Mesothelial cell of epicardium (in vitro differentiated cells): ENCODE measurements at places on chromosomes 16 and 17. TPM values are rescaled to one million over a fixed set of nuclear protein-coding genes. Genes with fewer than 3 reads are reported as not detected.

DNA sequence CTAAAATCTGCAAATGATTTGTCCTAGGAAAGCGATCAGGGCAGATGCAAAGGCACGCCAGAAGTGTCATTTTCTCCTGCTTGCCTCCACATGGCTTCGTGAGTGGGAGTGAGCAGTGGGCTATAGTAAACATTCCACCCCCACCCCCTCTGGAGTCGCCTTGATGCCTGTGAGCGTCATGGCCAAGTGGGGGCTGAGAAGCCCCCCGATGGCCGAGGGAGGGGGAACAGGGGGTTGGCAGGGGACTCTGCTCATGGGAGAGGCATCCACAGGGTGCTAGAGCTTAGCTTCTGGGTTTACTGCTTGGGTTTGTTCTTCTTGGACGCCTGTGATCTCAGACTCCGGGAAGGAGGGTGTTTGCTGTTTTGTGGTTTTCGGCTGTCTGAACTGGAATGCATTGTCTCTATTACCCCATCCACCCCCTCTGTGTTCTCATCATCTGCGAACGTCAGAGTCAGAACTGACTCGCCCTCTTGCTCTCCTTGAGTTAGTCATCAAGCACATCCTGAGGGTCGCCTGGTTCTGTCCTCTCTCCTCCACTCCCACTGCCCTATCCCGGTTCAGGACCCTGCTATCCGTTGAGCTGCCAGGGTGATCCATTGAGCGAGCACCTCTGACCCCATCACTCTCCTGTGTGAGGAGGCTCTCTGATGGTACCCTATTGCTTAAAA, 15.4 kb downstream of the TNS4 start:
- H3K4me1 ChIP-seq, result peaks cover 31% of the 10 kb centered on the region
- H3K27ac ChIP-seq, result peak overlapping the region; percentile 70
- no peak for DNase-seq
- no peaks in the 10 kb centered on the region for H3K27me3 ChIP-seq
- no peak overlapping the region for H3K4me3 ChIP-seq

Gene TBC1D28
- 0.18 to 0.52 TPM (median 0.45 TPM) in 3 replicates for total RNA-seq

DNA sequence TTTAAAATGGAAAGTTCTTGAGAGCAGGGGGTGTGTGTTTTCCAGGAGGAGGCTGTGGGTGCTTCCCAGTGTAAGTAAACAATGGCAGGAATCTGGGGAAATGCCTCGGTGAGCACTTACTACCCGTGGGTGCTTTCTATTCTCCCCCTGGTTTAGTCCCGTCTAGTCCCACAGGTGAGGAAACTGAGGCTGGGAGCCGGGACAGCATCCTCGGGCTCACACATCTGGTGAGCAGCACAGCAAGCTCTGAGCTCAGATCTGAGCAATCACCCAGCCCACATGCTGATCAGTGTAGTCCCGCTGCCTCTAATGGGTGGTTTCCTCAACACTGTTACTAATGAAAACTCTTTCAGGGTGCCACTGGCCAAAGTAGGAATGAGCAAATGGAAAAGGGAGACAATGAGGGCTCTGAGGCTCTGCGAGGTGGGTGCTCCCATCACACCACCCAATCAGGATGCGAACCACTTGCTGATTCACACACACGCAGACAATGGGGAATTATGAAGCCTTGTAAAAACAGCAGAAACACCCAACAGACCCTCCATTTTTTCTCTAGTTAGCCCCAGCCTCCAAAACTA, 202.6 kb downstream of the PARN start:
- no peak overlapping the region for H3K27ac ChIP-seq
- no peak overlapping the region for H3K4me3 ChIP-seq
- DNase-seq, result no peak
- peaks cover 17% of the 10 kb centered on the region for H3K36me3 ChIP-seq

Gene GHDC
- total RNA-seq, result 9.2 to 10.7 TPM (median 10.2 TPM) in 3 replicates

DNA sequence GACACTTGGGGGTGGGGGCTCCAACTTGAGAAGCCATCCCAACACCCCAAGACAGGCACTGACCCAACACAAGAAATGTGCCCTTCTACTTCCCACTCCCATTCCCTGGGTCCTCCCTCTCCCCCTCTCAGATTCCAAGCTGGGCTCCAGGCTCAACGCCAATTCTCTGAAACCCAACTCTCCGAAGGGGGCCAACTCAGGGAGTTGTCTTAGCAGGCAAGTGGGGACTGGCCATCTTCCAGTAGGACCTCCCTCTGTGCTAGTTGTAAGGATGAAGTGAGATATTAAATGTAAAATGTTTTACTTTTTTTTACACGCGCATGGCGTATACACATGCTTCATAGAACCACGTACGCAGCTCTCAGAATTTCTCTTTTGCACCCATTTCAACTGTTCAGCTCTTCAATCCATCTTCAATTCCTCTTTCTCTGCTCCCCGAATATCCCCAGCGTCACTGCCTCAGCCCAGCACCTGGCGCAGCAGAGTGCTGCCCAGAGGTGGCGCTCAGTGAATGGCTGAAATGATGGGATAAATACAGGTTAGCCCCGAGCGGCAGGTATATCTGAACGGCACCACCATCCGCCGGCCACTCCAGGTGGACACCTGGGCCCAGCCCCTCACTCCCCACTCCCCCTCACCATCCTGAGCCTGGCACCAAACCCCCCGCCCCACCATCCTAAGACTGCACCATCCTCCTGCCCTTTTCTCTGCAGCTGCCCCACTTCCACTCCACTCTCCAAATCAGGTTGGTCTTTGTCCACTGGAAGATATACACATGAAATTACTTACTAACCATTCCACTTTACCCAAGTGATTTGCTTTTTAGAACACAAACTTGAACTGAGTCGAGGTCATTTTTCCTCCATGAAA, 43.9 kb upstream of the TNRC6C start:
- DNase-seq, result peak; percentile 60
- no peaks in the 10 kb centered on the region for H3K36me3 ChIP-seq
- no peak overlapping the region for H3K4me3 ChIP-seq

- no peak for DNase-seq
- H3K4me3 ChIP-seq, result no peak overlapping the region
- H3K27ac ChIP-seq, result peak overlapping the region; percentile 36
- peaks cover 24% of the 10 kb centered on the region for H3K27me3 ChIP-seq
Measured at GRCh38 chr16:86818671-86819532, 240.6 kb downstream of the FOXL1 start.

Gene PRAC1
- 14.0 to 16.8 TPM (median 15.2 TPM) in 3 replicates for total RNA-seq

Gene ALOX15
- 0.18 to 0.45 TPM (median 0.36 TPM) in 3 replicates for total RNA-seq

GRCh38 chr17:67411397-67411796, 34.3 kb downstream of the PITPNC1 start:
- no peak overlapping the region for H3K4me3 ChIP-seq
- H3K27me3 ChIP-seq, result no peaks in the 10 kb centered on the region
- DNase-seq, result no peak
- H3K27ac ChIP-seq, result no peak overlapping the region

GRCh38 chr16:80330150-80330549, 210.6 kb upstream of the DYNLRB2 start:
- peaks cover 53% of the 10 kb centered on the region for H3K27me3 ChIP-seq
- no peak overlapping the region for H3K4me3 ChIP-seq

Gene MLX
- 26.1 to 27.8 TPM (median 27.0 TPM) in 3 replicates for total RNA-seq

GRCh38 chr16:84548508-84548907, 44.0 kb upstream of the MEAK7 start:
- DNase-seq, result no peak
- H3K4me3 ChIP-seq, result no peak overlapping the region
- peaks cover 44% of the 10 kb centered on the region for H3K4me1 ChIP-seq
- no peaks in the 10 kb centered on the region for H3K36me3 ChIP-seq
- no peaks in the 10 kb centered on the region for H3K27me3 ChIP-seq

Gene SLFN12
- 18.4 to 19.5 TPM (median 18.8 TPM) in 3 replicates for total RNA-seq

Gene HEATR9
- not detected in 3 replicates for total RNA-seq

GRCh38 chr17:39939588-39940419, 12.3 kb downstream of the LRRC3C start:
- H3K4me3 ChIP-seq, result no peak overlapping the region
- peaks cover 9% of the 10 kb centered on the region for H3K27me3 ChIP-seq
- H3K4me1 ChIP-seq, result peaks cover 14% of the 10 kb centered on the region
- H3K27ac ChIP-seq, result peak overlapping the region; percentile 61

Gene HS3ST3A1
- 8.8 to 10.2 TPM (median 10.2 TPM) in 3 replicates for total RNA-seq

- H3K27me3 ChIP-seq, result no peaks in the 10 kb centered on the region
- no peak overlapping the region for H3K4me3 ChIP-seq
- H3K27ac ChIP-seq, result peak overlapping the region; percentile 9
- H3K4me1 ChIP-seq, result peaks cover 40% of the 10 kb centered on the region
- DNase-seq, result no peak
Measured at GRCh38 chr17:80795090-80795580, 196.5 kb upstream of the CHMP6 start.

GRCh38 chr16:89375021-89375420, 115.3 kb downstream of the ANKRD11 start:
- H3K27me3 ChIP-seq, result no peaks in the 10 kb centered on the region
- H3K4me3 ChIP-seq, result no peak overlapping the region
- peaks cover 9% of the 10 kb centered on the region for H3K36me3 ChIP-seq
- H3K27ac ChIP-seq, result peak overlapping the region; percentile 85
- no peak for DNase-seq
- peaks cover 16% of the 10 kb centered on the region for H3K4me1 ChIP-seq

- H3K4me3 ChIP-seq, result no peak overlapping the region
- peaks cover 5% of the 10 kb centered on the region for H3K4me1 ChIP-seq
- DNase-seq, result no peak
- H3K27me3 ChIP-seq, result peaks cover 87% of the 10 kb centered on the region
Measured at GRCh38 chr16:51161440-51162195, 10.5 kb upstream of the SALL1 start.

DNA sequence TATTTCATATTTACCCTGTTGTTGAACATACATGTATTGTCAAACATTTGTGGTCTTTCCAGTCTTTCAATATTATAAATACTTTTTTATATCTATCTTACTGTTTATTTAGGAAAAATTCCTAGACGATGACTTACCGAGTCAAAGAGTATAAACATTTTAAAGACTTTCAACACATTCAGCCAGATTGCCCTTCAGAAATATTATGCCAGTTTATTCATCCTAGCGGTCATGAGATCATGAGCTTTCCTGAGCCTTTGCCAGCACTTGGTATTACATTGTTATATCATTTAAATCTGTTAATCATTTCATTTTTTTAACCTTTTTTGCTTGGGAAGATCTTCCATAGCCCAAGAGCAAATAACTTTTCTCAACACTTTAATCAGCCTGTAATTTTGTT, 197.4 kb downstream of the SPECC1 start:
- peaks cover 10% of the 10 kb centered on the region for H3K36me3 ChIP-seq
- no peak overlapping the region for H3K27ac ChIP-seq
- DNase-seq, result no peak
- no peaks in the 10 kb centered on the region for H3K27me3 ChIP-seq

Gene SPATA2L
- 7.5 to 9.5 TPM (median 8.8 TPM) in 3 replicates for total RNA-seq

Gene CHST5
- total RNA-seq, result 0.40 to 0.50 TPM (median 0.49 TPM) in 3 replicates

Gene PRSS27
- total RNA-seq, result 7.5 to 7.7 TPM (median 7.6 TPM) in 3 replicates

- no peaks in the 10 kb centered on the region for H3K4me1 ChIP-seq
- H3K4me3 ChIP-seq, result no peak overlapping the region
Measured at GRCh38 chr16:57213462-57213861, 27.3 kb downstream of the RSPRY1 start.

Gene KCNH4
- 0.11 to 0.25 TPM (median 0.18 TPM) in 3 replicates for total RNA-seq

Gene CLUH
- 46.6 to 49.9 TPM (median 46.9 TPM) in 3 replicates for total RNA-seq

Gene PITPNM3
- 1.9 to 2.4 TPM (median 2.3 TPM) in 3 replicates for total RNA-seq

DNA sequence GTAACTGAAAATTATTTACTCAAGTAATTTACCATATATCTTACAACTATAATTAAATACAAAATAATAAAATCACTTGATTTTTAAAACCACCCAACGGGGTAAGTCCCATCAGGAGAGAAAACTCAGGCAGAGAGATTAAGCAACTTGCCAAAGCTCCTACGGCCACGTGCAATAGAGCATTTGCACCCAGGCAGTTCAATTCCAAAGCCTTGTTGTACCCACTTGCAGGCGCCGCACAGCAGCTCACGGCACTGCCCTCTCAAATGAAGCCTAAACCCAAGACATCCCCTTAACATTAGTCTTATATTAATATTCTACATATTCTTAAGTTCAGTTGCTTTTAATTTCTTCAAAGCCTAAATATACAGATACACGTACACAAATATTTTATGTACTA, 75.7 kb downstream of the SPAG9 start:
- no peak overlapping the region for H3K27ac ChIP-seq
- peak overlapping the region; percentile 37 for H3K4me3 ChIP-seq
- no peaks in the 10 kb centered on the region for H3K27me3 ChIP-seq
- peaks cover 15% of the 10 kb centered on the region for H3K4me1 ChIP-seq
- DNase-seq, result no peak
- no peaks in the 10 kb centered on the region for H3K36me3 ChIP-seq

Gene MAPK8IP3
- 162 to 182 TPM (median 162 TPM) in 3 replicates for total RNA-seq

- no peak overlapping the region for H3K27ac ChIP-seq
- no peaks in the 10 kb centered on the region for H3K36me3 ChIP-seq
- DNase-seq, result no peak
Measured at GRCh38 chr16:73846007-73846330, 450.6 kb upstream of the PSMD7 start.

Gene B4GALNT2
- total RNA-seq, result 0.02 to 0.07 TPM (median 0.04 TPM) in 3 replicates

Gene SLC6A2
- 0.18 to 0.34 TPM (median 0.31 TPM) in 3 replicates for total RNA-seq

GRCh38 chr16:2777903-2778629, 986 bp upstream of the ELOB start:
- H3K36me3 ChIP-seq, result peaks cover 2% of the 10 kb centered on the region
- H3K27me3 ChIP-seq, result no peaks in the 10 kb centered on the region
- no peak for DNase-seq
- H3K4me3 ChIP-seq, result peak overlapping the region; percentile 91
- peak overlapping the region; percentile 99 for H3K27ac ChIP-seq

GRCh38 chr17:36148559-36149295, 27.7 kb downstream of the TBC1D3B start:
- peak; percentile 83 for DNase-seq
- H3K36me3 ChIP-seq, result no peaks in the 10 kb centered on the region
- peaks cover 53% of the 10 kb centered on the region for H3K27me3 ChIP-seq
- H3K4me3 ChIP-seq, result no peak overlapping the region
- H3K4me1 ChIP-seq, result no peaks in the 10 kb centered on the region

DNA sequence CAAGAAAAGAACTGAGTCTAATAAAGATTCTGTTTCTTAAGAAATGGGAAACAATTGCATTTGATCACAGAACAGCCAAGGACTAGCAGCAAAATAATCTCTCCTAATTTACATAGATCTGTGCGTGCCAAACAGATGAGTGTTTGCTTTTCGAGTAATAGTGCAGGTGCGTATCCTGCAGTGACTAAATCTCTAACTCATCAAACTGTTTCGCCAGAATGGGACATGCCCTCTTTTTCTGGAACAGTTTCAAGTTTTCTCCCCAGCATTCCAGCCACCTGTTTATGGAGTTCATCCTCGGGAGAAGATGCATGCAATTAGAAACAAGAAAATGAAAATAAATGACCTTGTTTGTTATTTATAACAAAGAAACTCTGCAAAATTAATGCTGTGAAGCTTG, 5.7 kb upstream of the TOX3 start:
- H3K36me3 ChIP-seq, result no peaks in the 10 kb centered on the region
- no peak overlapping the region for H3K4me3 ChIP-seq
- no peak overlapping the region for H3K27ac ChIP-seq
- H3K4me1 ChIP-seq, result peaks cover 22% of the 10 kb centered on the region
- peaks cover 88% of the 10 kb centered on the region for H3K27me3 ChIP-seq

Gene G6PC1
- not detected in 3 replicates for total RNA-seq

- peak overlapping the region; percentile 96 for H3K27ac ChIP-seq
- H3K4me3 ChIP-seq, result peak overlapping the region; percentile 95
- no peak for DNase-seq
- H3K27me3 ChIP-seq, result peaks cover 73% of the 10 kb centered on the region
- H3K4me1 ChIP-seq, result peaks cover 33% of the 10 kb centered on the region
- peaks cover 13% of the 10 kb centered on the region for H3K36me3 ChIP-seq
Measured at GRCh38 chr16:54284931-54285413, 1.6 kb downstream of the IRX3 start.

GRCh38 chr16:11877374-11877773, 26.0 kb upstream of the RSL1D1 start:
- H3K27ac ChIP-seq, result no peak overlapping the region
- peaks cover 31% of the 10 kb centered on the region for H3K36me3 ChIP-seq
- no peaks in the 10 kb centered on the region for H3K27me3 ChIP-seq
- no peak overlapping the region for H3K4me3 ChIP-seq

Gene LRRC37B
- total RNA-seq, result 27.5 to 33.2 TPM (median 31.4 TPM) in 3 replicates

Gene CD19
- total RNA-seq, result not detected in 3 replicates

Gene PALB2
- total RNA-seq, result 15.4 to 15.6 TPM (median 15.6 TPM) in 3 replicates

Gene PPM1E
- 0.31 to 0.32 TPM (median 0.31 TPM) in 3 replicates for total RNA-seq

Gene SOX8
- total RNA-seq, result 4.7 to 6.0 TPM (median 5.1 TPM) in 3 replicates

Gene TBCD
- total RNA-seq, result 102 to 117 TPM (median 103 TPM) in 3 replicates

Gene TBC1D3C
- 0.18 TPM in 1 of 3 replicates, not detected in the others for total RNA-seq

Gene CLEC3A
- total RNA-seq, result not detected in 3 replicates
